Thoracic aorta (tissue), 2 donors: ENCODE measurements at places on chromosomes 7 and 10.

- no peak for DNase-seq
Measured at GRCh38 chr7:2616387-2617324, 15.1 kb upstream of the TTYH3 start.

GRCh38 chr7:23539494-23539907 lies 7.7 kb upstream of the TRA2A start:
- no peak for DNase-seq

- no peak for DNase-seq
Measured at GRCh38 chr7:155787171-155787851, 25.0 kb downstream of the SHH start.

DNA sequence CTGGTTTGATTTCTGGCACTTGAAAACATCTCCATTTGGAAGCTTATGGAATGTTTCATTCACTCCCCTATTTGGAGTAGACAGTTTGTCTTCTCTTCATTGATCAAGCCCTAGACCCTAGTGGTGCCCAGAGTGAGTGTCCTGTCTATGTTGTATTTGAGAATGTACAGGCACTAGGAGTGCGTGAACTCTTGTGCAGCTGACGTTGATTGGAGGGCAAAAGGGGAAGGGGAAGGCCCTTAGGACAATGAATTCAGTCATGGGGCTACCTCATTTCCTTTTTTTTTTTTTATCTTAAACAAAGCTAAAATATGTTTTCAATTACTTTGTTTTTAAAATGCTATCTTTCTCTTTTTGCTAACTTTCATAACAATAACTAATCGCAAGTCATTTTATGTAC lies 66.5 kb downstream of the ADD3 start:
- no peak for DNase-seq

GRCh38 chr10:124565565-124566221 lies 104.1 kb downstream of the LHPP start:
- DNase-seq, result no peak

- DNase-seq, result no peak
Measured at GRCh38 chr7:141074162-141074991, 513 bp downstream of the TMEM178B start.

DNA sequence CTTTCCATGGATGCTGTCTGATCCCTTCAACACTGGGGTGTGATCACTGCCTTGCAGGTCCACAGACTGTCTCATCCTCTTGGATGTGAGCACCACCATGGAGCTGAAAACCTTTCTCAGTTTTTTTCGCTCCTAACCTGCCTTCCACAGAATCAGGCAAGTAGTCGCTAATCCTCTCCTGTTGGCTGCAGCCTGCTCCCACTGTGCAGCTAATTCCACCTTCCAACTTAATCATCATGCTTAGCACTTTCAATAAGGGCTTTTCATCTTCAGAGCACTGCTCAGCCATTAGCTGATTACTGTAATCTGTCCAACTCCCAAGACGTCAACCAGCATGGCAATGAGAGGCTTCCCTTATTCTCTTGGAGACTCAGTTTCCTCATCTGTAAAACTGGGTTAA lies 15.1 kb upstream of the CDH23 start:
- DNase-seq, result no peak

DNA sequence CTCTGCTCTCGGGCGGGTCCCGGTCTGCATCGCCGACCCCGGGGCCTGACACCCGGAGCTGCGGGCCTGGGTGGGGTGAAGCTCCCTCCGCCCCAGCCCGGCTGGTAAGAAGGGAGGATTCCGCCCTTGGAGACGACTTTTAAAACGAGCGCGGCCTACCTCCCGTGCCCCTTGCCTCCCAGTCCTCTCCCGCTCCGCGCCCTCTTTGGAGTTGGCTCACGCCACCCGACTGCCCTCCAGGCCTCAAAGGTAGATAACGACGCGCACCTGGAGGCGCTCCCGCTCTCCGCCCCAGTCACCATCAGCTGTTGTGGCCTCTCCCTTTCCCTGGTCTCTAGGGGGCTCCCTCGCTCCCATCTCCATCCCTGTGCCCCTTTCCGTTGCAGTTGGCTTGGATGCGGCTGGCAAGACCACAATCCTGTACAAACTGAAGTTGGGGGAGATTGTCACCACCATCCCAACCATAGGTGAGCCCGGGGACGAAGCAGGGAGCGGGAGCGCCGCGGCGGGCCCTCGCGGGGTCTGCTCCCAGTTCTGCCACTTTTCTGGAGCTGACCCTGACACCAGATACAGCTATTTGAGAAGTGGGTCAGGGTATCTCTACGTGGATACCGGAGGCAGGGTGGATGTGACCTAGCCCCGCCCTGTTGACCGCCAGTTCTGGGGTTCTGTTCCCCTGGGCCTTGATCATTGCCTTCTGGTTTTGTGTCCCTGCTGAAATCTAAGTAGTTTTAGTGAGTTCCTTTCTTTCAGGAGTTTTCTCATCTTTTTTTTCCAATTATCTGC lies 679 bp downstream of the ARF5 start:
- no peak for DNase-seq

DNA sequence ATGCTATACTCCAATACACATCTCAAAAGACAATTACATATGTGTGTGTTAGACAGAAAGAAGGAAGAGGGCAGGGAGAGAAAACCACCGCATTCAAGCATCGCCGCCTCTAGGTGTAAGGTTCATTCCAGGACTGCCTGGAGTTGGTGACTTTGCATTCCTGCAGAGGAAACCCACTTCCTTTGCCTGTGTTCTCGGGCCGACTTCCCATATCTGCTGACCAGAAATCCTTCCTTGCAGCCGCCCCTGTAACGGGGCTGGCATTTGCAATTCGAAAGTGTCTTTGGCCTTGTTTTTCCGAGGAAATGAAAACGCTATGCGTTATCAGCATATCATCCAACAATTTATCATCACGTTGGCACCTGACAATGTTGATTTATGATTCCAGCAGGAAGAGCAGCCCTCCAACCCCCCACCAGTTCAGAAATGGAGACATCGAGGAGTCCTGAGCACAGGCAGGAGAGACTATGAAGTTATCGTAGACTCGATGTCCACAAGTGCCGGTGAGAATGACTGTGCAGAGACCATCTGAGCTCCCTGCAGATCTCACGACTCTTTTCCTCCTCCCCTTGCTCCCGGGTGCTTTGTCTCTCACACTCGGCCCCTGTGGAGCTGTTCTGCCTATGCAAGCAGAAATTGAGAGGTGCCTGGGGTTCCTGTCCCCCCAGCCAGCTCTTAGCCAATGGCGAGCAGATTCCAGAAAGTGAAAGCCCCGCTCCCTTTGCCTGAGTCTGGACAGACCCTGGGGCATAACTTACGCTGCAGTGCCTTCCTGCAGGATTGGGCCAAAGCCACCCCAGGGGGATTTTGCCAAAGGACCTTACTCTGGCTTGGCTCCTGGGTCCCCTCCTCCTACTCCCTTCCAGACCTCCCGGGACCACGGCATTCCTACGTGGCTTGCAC lies 68.9 kb upstream of the FOXK1 start:
- DNase-seq, result no peak

DNA sequence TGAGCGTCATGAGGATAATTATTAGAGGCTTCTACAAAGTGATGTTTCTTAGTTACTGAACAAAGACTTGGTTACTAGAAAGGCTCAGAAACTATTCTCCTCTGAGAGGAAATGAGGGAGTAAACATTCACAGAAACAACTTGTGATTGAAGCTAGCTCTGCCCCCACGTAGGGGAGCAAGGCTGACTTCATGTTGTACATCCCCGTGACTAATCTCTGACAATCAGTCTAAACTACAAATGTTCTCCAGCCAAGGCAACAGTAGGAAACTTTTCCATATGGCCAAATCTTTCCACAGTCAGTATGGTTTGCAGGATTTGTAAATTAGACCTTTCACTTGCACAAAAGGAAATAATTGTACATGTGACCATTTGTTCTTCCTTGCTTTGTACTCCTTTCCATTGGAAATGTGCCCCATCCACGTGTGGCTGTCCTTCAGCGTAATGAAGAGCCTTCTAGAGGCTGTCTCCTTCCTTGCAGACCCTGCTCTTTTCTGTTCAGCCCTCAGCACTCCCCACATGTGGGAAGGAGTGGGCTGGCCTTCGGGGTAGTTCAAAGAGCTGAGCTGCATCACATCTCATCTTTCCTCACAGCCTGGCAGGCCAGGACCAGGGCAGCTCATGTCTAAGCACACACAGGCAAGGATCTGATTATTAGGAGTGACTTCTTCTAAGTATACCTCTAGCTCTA lies 93.5 kb downstream of the PCGF5 start:
- no peak for DNase-seq

GRCh38 chr7:106176414-106177299 lies 64.5 kb upstream of the SYPL1 start:
- peak; percentile 38 for DNase-seq

DNA sequence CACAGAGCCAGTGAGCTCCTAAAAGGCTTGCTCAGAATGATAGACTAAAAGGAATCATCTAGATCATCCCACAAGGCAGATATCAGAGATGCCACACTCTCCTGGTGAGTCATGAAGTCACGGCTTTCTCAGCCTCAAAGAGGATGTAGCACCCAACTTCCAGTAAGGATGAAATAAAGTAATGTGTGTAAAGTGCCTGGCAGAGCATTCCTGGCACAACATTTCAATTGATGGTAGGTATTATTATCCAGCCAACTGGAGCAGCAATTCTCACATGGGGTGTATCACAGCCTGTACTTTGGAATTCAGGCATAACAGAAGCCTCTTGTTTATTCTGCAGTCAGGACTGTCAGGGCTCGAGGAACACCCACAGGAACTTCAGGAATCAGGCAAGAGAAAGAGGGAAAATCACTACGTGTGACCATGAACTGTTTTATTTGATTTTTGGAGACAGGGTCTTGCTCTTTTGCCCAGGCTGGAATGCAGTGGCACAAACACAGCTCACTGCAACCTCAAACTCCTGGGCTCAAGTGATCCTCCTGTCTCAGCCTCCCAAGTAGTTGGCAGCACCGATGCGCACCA lies 5.3 kb upstream of the NAT16 start:
- no peak for DNase-seq

DNA sequence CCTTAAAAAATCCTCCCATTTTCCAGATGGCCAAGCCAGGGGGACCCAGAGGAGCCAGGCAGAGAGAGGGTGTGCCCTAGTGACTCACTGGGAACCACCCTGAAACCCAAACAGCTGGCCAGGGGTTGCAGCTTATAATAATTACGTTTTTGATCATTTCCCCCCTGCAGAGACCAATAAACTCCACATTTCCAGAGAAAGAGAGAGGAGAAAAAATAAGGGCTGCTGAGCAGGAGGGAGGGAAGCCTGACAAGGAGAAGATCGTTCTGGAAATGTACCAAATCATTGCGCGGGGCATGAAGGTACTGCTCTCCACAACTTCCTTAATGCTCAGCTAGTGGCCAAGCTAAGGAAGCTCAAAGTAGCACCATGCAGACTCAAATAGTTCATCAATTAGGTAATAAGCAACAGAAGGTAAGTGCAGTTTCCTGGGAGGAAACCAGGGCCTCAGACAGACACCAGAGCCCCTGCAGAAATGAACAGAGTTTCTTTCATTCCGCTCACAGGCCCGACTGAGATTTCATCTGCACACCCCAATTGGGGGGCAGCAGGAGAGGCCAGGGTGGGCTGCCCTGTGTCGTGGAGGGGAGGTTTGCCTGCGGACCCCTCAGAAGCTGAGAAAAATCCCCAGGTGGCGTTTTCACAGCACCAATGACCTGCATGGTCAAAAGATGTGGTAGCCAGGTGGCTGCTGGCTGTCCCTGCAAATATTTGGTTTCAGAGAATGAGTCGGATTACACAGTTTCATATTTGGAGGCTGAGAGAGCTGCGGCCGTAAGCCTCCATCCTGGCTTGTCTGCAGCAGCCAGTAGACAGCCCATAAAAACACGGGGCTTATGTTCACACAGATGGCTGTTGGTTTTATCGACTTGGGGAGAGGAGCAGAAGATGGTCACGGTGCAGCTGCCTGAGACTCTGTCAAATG lies 153.2 kb upstream of the LYZL2 start:
- no peak for DNase-seq

- no peak for DNase-seq
Measured at GRCh38 chr7:103915680-103916357, 73.6 kb downstream of the RELN start.

- no peak for DNase-seq
Measured at GRCh38 chr7:47568547-47568946, 13.4 kb downstream of the TNS3 start.
